ENCODE measurements at places on chromosomes 11 and 22. TPM values are rescaled to one million over a fixed set of nuclear protein-coding genes. Genes with fewer than 3 reads are reported as not detected.
A peak's percentile ranks its signal among the peaks of the same experiment; 100 is the strongest.

PYGM gene
- polyA plus RNA-seq, result 1,729 TPM

DNA sequence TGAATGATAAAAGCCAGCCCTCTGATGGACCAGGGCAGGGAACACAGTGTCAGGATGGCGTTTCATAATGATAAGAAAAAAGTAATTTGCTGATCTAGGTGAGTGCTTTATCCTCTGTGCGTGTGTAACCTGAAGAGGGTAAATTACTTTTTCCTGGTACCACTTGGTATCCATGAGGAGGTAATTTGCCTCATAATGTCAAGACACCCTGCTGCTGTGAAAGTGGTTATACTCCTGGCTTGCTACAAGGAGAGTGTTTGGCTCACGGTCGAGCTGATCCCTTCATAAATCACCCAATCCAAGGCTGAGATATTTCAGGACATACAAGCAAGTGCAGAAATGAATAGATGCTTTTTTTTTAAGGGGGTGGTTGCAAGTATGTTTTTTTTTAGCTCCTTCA, 207.2 kb upstream of the PGR start:
- DNase-seq, result no peak

DNA sequence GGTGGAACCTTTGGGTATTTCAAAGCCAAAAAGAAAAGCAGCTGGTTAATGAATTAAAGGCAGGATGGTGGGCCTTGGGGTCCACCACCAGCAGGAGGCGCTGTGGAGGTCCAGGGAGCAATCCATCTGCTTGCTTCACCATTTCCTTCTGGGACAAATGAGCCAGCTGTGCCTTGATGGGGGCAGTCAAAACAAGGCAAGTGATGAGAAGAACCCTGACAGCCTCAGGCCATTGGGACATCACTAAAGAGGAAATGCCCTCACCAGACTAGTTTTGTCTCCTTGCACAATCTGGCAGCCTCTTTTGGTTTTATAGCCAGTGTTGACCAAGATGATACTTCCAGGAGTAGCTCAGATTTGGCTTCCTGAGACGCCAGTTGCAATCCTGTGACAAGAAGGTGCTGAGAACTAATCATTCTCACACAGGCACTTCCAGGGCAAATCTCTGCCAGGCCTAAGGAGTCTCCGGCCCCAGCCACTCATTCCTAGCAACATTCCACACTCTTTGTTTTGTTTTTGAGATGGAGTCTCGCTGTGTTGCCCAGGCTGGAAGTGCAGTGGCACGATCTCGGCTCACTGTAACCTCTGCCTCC, 38.2 kb upstream of the WEE1 start:
- peak; percentile 89 for DNase-seq

- no peak for DNase-seq
These were observed 12.2 kb upstream of the NNMT start for GRCh38 chr11:114284021-114284420.

GRCh38 chr11:123045101-123045500, 16.8 kb downstream of the HSPA8 start:
- no peak for DNase-seq

GRCh38 chr22:23112472-23113012, 29.2 kb downstream of the RSPH14 start:
- DNase-seq, result no peak

Data from psoas muscle (tissue), 8 donors.